ENCODE measurements at places on chromosomes 3 and 15.

DNA sequence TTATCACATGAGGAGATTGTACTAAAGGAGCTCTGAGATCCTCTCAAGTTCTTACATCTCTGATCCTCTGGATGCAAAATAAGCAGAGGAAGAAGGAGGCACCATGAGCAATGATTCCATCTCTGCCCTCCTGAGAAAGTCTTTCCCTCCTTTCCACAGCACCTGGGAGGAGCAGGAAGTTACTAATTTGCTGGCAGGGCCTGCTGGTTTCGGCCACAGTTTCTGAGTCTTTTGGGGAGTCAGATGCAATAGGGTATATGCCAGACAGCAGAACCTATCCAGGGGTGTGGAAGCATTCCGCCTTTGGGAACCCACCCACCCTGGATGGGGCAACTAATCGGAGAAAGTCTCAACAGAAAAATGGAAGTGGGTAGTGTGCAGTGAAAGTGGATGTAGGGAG is 38.5 kb upstream of the SPTSSB start:
- no peak for DNase-seq

DNA sequence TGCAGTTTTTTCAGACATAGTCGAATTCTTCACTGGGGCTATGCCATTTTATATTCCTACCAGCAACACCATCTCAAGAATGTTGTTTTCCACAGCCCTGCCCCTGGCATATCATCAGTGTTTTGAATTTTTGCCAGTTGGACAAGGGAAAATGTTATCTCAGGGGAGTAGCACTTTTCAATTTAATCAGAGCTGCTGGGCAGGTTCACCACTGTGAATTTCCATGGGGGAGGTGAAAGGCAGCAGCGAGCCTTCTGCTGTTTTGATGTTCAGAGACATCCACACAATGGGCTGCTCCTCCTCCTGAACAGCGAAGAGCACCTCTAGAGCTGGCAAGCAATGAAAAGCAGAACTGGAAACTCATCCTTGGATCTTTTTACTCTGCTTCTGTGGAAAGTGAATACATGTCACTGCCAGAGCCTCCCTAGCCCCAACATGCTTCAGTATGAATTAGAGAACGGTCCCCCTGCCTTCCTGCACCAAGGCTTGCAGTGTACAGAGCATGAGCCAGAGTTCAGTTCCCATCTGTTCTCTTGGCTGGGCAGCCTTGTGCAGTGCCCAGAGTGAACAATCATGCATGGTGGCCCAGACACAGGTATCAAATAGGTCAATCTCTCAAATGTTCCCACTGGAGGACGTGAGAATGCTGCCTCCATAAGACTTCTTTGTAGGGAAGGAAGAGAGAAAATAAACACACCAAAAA is 56.1 kb upstream of the RAD18 start:
- no peak for DNase-seq

GRCh38 chr15:88630141-88630721 is 8.6 kb upstream of the ISG20 start:
- DNase-seq: no peak

DNA sequence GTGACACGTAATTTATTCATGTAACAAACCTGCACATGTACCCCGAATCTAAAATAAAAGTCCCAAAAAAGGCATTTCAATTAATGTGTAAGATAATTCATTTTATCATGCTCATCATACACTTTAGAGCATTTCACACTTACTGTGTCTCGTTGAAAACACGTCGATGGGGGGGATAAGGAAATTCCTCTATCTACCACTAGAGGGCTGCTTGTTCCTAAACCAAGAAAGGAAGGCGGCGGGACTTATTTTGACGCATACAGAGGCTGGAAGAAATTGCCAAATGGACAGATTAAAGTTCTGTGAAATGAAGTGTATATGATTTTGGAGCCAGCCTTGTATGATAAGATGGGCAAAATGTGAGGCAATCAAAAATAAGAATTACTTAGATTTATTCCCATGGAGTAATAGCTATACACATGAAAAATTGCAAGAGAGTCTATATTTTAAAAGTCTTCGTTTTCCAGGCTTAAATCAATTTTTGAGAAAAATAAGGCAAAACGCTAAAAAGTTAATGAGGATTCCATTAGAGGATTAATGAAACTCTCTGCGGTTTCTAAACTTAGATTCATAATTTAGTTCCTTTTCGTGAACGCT is 346.8 kb downstream of the CNTN3 start:
- DNase-seq: no peak

DNA sequence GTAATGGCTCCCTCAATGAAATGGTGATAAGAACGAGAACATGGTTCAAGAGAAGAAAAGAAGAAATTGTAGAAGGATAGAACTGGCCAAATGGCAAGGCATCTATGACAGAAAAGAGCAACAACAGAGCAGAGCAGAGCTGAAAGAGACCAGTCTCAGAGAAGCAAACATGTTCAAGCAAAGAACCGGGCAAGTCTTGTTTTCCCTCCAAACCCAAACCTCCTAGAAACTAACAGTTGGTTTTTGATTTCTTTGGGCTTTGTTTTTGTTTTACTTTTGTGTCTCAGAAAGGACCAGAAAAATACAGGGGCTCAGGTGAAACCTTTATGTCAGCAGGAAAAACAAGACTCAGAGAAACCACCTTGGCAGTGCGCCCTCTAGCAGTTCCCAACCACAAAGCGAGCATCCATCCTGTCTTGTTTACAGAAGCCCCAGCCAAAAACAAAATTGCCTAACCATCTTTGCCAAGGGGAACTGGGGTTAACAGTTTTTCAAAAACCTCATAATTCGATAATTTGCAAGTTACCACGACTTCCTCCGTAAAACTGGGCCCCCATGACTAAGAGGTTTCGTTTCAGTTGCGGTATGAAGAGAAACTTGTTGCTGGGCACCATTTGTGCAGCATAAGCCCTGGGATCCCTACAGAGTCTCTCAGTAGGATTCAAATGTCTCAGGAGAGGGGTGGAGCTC is 159.2 kb upstream of the SLC24A5 start:
- no peak for DNase-seq

DNA sequence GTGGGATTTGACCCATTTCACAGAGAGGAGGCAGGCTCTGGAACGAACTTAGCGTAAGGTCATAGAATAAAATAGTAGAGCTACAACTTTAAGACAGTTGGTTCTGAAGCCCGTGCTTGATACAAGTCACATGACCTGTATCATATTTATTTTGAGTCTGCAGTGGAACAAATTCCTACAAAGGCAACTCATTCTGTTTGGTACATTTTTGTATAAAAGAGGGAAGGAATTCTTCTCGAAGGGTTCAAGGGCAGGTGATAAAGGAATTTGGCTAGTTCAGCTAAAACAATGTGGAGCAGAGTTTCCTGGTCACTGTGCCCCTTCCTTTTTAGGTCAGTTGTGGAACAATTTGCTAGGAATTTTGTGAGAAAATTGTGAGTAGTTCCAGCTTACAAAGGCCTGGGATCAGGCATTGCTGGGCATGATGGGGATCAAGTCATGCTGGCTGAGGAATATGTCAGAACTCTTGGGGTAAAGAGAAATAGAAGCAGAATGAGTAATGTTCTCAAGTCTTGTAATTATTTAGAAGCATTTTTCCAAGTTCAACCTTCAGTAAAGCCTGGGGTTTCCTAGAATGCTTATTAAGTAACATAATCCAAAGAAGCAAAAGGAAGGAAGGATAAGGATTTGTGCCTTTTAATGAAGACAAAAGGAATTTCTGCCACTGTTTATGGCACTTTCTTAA is 19.1 kb downstream of the USP3 start:
- DNase-seq: no peak

GRCh38 chr15:23384371-23384770 is 29.8 kb downstream of the GOLGA8S start:
- no peak for DNase-seq

DNA sequence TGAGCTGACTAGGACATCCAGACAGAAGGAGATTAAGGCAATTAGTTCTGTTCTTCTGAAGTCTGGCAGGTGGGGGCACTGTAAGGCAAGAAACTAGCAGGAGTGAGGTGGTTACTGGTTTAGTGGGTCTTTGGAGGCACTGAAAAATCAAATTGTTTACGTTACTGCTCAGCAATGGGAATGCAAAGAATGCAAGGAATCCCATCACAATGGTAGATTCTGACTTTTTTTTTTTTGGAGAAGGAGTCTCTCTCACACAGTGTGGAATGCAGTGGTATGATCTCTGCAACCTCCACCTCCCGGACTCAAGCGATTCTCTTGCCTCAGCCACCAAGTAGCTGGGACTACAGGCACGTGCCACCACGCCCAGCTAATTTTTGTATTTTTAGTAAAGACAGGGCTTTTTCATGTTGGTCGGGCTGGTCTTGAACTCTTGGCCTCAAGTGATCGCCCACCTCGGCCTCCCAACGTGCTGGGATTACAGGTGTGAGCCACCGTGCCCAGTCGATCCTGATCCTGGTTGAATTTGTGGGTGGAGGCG is 16.4 kb downstream of the FAM107A start:
- DNase-seq: no peak

DNA sequence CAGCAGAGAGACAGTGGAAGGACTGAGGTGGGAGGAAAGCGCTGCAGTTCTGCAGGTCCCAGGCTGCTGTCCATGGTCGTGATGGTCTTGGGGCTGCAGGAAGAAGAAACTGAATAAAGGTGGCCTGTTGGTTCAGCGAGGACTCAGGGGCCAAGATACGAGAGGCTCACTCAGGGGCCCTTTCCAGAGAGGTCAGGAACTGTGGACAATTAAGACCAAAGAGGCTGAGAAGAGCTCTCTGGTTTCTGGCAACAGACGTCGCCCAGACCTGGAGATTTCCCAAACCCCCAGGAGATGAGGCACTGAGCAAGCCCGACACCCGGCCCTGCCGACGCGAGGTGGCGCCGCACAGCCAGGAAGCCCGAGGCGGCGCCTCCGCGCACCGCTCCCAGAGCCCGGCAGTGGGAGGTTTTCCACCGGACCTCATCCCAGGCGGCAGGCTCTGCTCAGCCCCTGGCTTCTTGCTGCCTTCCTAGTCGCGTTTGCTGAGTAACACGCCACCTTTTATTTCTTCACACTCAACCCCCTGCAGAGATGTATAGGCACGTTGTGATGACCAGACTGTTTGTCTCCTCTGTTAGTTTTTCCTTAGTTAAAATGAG is 56.4 kb upstream of the ARRDC4 start:
- DNase-seq: peak; percentile 74

DNA sequence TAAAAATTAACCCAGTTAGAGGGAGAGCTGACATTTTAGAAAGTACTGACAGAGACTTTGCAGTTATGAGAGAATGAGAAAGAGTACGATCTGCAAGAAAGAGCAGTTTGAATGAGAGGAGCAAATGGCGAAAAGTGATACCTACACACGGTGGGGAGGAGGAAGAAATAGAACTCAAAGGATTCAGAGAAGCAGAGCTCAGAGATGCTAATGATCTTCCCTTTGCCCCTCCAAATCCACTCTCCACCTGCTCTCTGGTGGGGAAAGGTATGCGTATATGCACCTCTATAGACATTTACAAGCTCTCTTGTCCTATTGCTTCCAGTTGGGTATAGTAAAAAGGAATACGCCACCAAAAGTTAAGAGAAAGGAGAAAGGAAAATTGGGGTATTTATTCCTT is 123.3 kb upstream of the TTC14 start:
- no peak for DNase-seq

DNA sequence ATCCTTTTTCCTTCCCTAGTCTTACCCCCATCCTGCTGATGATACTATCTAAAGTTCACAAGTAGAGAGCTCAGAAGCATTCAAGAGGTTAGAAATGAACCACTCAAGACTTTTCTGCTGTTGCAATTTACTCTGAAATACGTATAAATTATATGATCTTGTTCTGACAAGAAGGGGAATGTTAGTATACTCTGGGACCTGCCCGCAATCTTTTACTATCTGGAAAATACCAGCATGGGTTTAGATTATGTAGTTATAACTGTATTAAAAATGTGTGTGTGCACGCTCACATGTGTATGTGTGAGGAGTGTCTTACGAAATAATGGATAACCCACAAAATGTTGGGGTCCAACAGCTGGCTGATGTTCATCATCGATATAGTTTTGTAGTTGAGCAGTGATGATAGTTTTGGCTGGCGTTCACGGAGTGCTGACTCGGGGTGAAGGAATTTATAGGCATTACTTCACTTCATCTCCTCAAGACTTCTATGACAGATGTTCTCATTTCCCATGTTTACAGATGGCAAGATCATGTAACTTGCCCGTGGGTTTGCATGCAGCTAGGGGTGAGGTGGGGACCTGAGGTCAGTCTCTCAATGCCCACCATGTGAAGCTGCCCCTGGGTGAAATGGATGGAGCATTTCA is 297.5 kb upstream of the LYSMD4 start:
- DNase-seq: no peak

GRCh38 chr3:131114256-131114655 is 87.6 kb downstream of the NEK11 start:
- DNase-seq: no peak

- peak; percentile 65 for DNase-seq
Measured at GRCh38 chr3:140540262-140540661, 137.6 kb upstream of the TRIM42 start.

DNA sequence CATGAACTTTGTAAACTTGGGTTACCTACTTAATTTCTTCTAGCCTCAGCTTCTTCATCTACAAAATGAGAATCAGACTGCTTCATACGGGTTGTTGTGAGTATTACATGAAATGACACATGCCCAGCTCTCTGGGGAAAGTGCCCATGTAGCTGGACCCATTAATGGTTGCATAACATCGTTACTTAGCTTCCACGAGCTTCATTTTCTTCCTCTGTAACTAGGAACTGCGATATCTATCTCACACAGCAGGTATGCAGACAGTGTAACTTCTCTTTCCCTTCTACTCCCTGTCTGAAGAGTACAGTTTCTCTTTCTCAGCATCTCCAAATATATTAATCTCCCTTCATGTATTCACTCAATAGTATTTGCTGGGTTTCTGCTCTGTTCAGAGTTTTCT is 37.9 kb upstream of the DLG1 start:
- DNase-seq: no peak

- DNase-seq: no peak
Measured at GRCh38 chr3:157494581-157495281, 8.5 kb downstream of the VEPH1 start.

GRCh38 chr3:58063022-58063815 is 55.0 kb downstream of the FLNB start:
- DNase-seq: no peak

DNA sequence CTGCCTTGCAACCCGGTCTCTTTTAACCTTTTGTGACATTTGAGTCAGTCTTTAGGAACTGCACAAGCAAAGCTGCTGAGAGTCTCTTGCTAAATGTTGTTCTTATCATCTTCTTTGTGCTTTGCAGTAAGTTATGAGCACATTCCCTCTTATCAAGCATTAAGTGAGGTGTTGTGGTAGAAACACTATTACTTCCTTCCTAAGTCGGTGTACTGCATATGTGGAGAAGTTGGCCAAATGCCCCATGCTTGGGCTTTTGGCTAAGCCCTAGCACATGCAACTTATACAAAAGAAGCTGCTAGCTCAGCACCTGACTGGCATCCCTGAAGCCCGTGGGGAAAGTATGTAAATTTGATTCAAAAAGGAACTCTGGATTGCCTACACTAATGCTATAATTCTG is 136.5 kb upstream of the RBMS3 start:
- no peak for DNase-seq

DNA sequence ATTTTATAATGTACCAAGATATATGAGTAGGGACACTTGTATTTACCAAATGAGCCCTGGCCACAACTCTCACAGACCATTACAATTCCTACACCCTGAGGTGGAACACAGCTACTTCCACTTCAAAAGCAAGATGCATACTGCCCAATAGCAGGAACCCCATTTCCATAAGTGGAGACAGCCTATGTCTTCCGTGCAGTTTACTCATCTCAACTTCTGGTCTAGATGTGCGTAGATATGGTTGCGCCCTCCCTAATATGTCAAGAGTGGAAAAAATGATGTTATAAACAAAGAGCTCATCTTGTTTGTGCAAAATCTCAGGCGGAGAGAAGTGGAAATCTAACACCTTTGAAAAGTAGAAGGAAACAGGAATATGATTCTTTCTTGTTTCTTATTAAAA is 44.6 kb downstream of the RAB27A start:
- no peak for DNase-seq

All from psoas muscle (tissue), 8 donors.